ENCODE measurements at places on chromosomes 2 and 18. TPM values are rescaled to one million over a fixed set of nuclear protein-coding genes. Genes with fewer than 3 reads are reported as not detected.

SPC25 gene
- 22.8 TPM for total RNA-seq

DNA sequence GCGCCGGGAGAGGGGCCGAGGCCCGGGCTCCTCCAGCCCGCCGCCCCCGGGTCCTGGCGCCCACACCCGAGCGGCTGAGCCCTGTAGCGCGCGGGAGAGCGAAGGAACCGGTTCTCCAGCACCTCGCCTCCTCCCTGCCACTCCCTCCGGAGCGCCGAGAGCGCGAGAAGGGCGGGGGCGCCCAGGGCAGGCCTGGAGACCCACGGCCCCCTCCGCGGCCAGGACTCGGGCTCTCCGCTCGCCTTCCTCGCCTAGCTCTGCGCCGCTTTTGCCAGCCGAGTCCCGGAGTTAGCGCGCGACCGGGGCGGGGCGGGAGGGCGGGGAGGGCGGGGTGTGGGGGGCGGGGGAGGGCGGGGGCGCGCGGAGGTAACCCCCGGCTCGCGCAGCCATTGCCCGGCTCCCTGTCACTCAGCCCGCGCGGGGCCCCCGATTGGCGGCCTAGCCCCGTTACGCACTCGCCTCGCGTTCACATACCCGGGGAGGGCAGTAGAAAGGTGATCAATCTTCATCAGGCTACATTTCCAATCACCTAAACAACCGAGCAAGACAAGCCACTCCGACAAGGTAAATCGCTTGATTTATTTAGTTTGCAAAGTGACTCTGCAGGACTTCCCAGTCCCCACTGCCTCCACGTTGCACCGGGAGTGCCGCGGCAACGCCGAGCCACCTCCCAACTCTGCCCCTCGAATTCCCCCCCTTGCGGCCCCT is at the start of gene OTX1:
Gene OTX1, plus strand, starts transcription at position 497 of the 708 bp plus-strand sequence. CDS start 2,161 bp downstream, outside the sequence.
- H3K4me3 ChIP-seq, result peak within 1 kb of the TSS; percentile 80
- peak within 1 kb of the TSS; percentile 79 for H3K27ac ChIP-seq
- peak; percentile 83 for DNase-seq

DNA sequence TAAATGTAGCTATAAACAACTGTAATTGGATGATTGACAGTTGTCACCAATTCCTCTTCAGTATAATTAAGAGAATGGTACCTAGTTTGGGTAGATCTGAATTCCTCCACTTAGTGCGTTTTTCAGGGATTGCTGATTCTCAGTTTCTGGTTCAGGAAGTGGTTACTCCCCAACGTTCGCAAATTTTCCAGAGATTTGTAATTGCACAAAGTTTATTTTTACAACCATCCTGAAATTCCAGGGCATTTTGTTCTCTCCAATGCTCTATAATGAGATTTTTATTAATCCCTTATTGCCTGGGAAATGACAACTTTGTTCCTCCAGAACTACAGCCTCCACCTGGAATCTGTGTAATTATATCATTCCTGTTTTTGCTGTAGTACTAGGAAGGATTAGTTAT is 710.6 kb upstream of the ZEB2 start:
- no peak overlapping the region for H3K27ac ChIP-seq
- no peaks in the 10 kb centered on the region for H3K36me3 ChIP-seq
- no peaks in the 10 kb centered on the region for H3K4me1 ChIP-seq
- H3K27me3 ChIP-seq, result no peaks in the 10 kb centered on the region
- H3K4me3 ChIP-seq, result no peak overlapping the region

GRCh38 chr18:55300936-55301531 is 287.0 kb downstream of the TCF4 start:
- H3K4me1 ChIP-seq, result no peaks in the 10 kb centered on the region
- H3K27ac ChIP-seq, result no peak overlapping the region
- no peaks in the 10 kb centered on the region for H3K36me3 ChIP-seq
- no peak overlapping the region for H3K4me3 ChIP-seq

DNA sequence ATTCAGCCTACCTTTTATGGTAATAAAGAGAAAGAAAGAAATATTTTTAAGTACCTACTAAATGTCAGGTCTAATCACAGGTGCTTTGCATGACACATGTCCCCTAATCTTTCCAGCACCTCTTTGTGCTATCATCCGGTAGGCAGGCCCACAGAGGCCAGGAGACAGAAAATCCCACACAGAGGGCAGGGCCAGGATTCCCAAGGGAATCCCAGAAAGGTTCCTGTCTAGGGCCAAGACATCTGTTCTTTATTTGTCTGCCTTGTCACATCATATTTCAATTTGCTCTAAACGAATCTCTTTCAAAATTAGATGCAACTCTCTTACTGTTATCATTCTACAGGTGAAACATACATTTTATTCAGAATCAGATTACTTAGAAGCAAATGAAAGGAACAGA is 676.1 kb upstream of the GYPC start:
- no peak for DNase-seq
- no peaks in the 10 kb centered on the region for H3K36me3 ChIP-seq
- H3K27me3 ChIP-seq, result no peaks in the 10 kb centered on the region
- H3K27ac ChIP-seq, result no peak overlapping the region
- H3K4me3 ChIP-seq, result no peak overlapping the region

Measured in activated CD4-positive, alpha-beta T cell treated with anti-CD3 and anti-CD28 coated beads, Interleukin-2, amount 10 ng/mL, durations not matched to agents 24 days and 14 days (primary cell).